ENCODE measurements at places on chromosomes 5 and 9.

- DNase-seq: no peak
These were observed 30.0 kb downstream of the SIL1 start for GRCh38 chr5:139167952-139168720.

GRCh38 chr5:63963080-63963735, 963 bp upstream of the HTR1A start:
- DNase-seq: peak; percentile 78

DNA sequence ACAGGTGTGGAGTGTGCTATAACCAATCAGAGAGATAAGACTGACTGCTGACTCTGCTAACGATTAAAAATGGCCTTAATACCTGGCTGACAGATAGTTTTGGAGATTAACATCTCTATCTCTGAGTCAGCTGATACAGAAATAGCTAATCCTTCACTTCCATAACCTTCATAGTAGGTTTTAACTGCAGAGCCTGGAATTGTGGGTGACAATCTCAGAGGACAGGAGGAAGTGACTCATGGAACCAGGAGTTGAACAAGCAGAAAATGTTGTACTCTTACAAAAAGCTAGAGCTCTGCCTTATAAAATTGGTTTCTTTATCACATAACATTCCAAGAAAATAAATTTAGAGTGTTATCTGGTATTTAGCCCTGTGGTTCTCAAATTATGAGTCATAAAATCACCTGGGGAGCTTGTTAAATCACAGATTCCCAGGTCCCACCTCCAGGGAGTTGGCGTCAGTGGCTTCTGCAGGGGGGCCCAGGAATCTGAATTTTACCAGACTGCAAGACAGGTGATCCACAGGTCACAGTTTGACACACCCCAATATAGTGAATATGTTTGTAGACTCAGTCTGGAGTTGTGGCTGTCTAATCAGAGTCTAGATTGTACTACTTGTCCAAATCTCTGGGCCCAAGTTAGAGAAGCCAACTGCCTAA, 44.4 kb upstream of the AFAP1L1 start:
- no peak for DNase-seq

GRCh38 chr9:69299826-69300225, 25.2 kb upstream of the ENTREP1 start:
- DNase-seq: no peak

- no peak for DNase-seq
These were observed 462.2 kb upstream of the PTGER4 start for GRCh38 chr5:40217553-40217952.

DNA sequence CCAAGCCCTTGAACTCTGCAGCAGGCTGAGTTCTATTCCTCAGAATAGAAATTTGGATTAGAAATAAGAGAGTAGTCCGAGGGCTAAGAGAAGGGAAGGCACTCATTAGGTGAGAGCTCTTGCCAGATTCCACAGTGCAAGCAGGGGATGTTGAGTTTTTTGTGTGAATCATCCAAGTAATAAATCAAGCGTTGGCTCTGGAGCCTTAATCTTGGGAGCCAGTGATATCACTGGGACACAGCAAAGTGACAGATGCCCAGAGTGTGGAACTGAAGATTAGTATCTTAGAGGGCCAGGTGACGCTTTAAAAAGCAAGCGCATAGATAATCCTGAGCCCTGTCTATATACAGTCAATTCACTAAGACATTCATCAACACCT, 60.3 kb downstream of the FOXD1 start:
- DNase-seq: peak; percentile 9

DNA sequence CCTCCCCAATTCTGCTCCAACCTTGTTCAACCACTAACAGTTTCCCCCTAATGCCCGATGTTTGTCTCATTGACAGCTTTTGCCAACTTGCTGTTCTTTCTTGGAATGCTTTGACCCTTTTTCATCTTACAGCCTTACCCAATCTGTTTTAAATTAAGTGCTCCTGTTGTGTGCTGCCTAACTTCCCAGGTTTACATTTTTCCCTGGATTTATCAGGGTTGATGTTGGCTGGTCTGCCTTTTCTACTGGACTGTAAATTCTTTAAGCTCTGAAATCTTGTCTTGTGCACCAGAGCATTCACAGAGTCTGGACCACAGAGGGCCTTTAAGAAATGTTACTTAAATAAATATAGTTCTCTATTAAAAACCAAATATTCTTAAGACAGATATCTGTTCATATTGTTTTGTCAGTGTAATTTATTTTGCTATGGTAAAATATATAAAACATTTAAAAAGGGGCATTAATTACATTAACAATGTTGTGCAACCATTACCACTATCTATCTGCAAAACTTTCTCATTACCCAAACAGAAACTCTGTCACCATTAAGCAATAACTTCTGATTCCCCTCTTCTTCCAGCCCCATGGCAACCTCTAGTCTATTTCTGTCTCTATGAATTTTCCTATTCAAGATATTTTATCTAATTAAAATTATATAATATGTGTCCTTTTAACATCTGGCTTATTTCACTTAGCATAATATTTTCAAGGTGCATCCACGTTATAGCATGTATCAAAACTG, 73.0 kb downstream of the OSTF1 start:
- DNase-seq: no peak

GRCh38 chr9:79801459-79801858, 229.7 kb downstream of the TLE4 start:
- DNase-seq: no peak

DNA sequence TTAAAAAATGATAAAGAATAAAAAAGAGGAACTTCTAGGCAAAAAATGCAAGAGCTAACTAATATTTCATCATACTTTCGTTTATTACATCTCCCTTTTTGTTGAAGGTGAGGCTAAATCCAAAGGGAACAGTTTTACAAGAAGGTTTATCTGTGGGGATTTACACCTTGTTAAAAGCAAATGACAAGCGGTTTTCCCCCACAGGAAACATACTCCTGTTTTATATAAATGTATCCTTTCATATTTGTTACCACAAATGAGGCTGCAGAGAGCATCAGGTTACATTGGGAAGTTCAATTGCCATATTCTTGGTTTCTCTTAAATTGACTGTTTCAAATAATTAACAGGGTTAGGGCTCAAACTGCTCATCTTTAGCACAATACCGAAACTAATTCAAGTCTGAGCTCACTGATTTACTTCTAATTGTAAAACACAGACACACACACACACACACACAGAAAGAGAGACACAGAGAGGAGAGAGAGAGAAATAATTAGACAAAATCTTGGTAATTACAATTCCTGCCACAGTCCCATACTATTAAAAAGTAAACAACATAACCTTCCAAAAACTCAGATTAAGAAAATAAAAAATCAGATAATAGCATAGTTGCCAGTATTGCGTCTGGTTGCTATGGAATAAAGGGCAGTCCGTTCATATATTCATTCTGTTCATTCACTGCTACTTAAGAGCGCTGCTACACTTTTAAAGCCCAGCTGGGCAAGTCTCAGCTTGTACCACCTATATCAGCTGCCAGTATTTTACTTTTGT, 17.1 kb downstream of the RFX3 start:
- DNase-seq: peak; percentile 63

DNA sequence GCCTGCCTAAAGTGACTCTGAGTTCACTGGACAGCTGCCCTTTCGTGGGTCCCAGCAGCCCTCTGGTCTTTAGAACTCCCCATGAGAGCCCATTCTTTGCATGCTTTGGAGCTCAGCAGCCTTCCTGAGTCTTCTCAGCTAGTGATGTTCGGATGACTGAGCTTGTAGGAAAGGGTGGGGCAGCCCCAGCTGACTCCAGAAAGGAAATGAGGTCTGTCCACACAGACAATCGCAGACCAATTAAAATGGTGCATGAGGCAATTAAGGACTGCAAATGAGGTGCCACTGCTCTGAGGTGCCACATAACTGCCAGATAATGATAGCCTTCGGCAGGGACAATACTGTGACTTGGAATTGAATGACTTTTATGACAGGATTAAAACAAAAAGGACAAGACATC, 25.4 kb upstream of the TOMM5 start:
- DNase-seq: no peak

- no peak for DNase-seq
These were observed 597.9 kb downstream of the PTPRD start for GRCh38 chr9:10014889-10015288.
